ENCODE measurements at places on chromosomes 2 and 18. TPM values are rescaled to one million over a fixed set of nuclear protein-coding genes. Genes with fewer than 3 reads are reported as not detected.

The REG3A gene
- total RNA-seq, result not detected

GRCh38 chr18:31064130-31064529 is 21.6 kb upstream of the DSC3 start:
- no peaks in the 10 kb centered on the region for H3K4me1 ChIP-seq
- no peak for DNase-seq
- peaks cover 11% of the 10 kb centered on the region for H3K36me3 ChIP-seq
- no peaks in the 10 kb centered on the region for H3K27me3 ChIP-seq
- H3K27ac ChIP-seq, result no peak overlapping the region

GRCh38 chr2:19600982-19601381 is 242.6 kb upstream of the OSR1 start:
- no peaks in the 10 kb centered on the region for H3K4me1 ChIP-seq
- no peaks in the 10 kb centered on the region for H3K27me3 ChIP-seq
- no peak overlapping the region for H3K27ac ChIP-seq
- H3K36me3 ChIP-seq, result no peaks in the 10 kb centered on the region
- DNase-seq, result no peak

The FOXD4L1 gene
- total RNA-seq, result 0.42 TPM

The HOXD4 gene
- not detected for total RNA-seq

DNA sequence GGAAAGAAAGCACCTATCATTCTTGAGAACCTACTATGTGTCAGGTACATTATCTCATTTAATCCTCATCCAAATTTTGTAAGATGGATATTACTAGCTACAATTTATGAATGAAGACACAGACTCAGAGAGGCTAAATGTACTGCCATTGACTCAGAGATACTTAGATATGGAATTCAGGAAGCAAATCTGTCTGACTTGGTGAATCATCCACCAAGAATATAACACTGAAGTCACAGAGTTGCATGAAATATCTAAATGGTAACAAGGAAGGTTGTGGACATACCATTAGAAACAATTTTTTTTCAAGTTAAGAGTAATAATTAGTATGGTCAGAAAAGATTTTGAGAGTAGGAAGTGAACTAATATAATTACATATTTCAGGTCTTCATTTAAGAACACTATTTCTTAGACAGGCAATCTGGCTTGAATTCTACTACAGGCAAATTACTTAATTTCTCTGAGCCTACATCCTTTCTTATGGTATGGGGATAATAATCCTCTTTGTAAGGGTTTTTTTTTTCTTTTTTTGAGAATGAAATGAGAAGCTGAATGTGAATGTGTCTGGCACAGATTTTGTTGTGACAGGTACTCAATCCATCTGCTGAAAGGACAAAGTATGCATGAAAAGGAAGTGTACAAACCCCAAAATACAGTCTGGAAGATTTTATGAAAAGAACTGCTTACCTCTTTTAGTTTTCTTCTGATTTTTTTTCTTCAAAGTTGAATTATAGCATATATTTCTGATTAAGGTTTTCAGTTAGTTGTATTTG is 14.8 kb upstream of the C2orf66 start:
- H3K27me3 ChIP-seq, result no peaks in the 10 kb centered on the region
- no peak overlapping the region for H3K27ac ChIP-seq
- no peaks in the 10 kb centered on the region for H3K4me1 ChIP-seq

The TMEM198 gene
- total RNA-seq, result 1.8 TPM

GRCh38 chr2:85326406-85327159 is 1.2 kb downstream of the TGOLN2 start:
- H3K27me3 ChIP-seq, result no peaks in the 10 kb centered on the region
- H3K27ac ChIP-seq, result peak overlapping the region; percentile 99
- peaks cover 13% of the 10 kb centered on the region for H3K36me3 ChIP-seq
- H3K4me3 ChIP-seq, result peak overlapping the region; percentile 98
- peak; percentile 45 for DNase-seq

DNA sequence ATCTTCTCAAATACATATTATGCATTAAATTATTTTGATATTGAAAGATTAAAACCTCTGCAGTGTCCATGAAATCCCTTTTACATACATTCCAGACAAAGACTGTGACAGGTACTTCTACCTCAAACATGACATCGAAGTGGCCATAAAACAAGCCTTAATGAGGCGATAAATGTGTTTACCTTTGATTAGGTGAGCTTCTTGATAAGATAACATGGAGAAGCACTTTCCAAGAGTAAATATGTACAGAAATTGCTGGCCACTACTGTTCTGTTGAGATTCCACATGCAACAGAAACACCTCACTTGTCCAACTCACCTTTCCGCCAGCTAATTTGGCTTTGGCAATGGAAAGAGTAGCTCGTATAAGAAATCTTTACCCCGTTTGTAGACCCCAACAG is 55.2 kb downstream of the ZEB2 start:
- H3K36me3 ChIP-seq, result no peaks in the 10 kb centered on the region
- DNase-seq, result no peak
- no peaks in the 10 kb centered on the region for H3K27me3 ChIP-seq
- no peak overlapping the region for H3K27ac ChIP-seq

DNA sequence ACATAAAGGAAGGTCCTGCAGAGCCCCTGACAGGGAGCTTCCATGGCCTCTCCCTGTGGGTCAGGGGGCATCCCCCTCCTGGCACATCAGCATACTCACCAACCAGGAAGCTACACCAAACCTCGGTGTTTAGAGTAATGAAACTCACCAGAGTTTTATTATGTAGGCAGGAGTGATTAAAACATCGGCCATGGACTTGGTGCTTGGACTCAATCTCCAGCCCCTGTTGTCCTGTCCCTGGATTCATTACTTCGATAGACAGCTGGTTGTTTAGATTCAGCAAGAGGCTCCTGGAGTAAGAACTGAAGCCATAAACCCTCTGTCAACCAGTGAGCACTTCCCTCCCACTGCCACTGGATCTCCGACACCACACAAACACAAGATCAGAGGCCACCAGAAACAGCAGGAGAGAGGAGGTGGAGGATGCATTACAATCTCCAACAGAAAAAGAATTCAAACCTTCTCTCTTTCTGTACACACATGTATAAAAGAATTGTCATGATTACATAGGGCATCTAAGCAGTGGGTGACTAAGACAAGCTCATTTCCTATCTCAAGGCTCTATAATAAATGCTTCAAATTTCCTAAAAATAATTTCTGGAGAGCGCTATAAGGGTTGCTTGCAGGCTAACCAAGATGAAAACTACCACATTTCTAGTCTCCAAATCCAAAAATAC is 27.2 kb downstream of the TBC1D8 start:
- H3K27me3 ChIP-seq, result no peaks in the 10 kb centered on the region
- H3K36me3 ChIP-seq, result no peaks in the 10 kb centered on the region
- H3K4me3 ChIP-seq, result no peak overlapping the region
- no peak for DNase-seq
- peaks cover 33% of the 10 kb centered on the region for H3K4me1 ChIP-seq

- no peak overlapping the region for H3K4me3 ChIP-seq
- DNase-seq, result no peak
- no peaks in the 10 kb centered on the region for H3K27me3 ChIP-seq
- no peak overlapping the region for H3K27ac ChIP-seq
- H3K36me3 ChIP-seq, result no peaks in the 10 kb centered on the region
- H3K4me1 ChIP-seq, result no peaks in the 10 kb centered on the region
These were observed 162.9 kb downstream of the NAPG start for GRCh38 chr18:10688766-10689165.

DNA sequence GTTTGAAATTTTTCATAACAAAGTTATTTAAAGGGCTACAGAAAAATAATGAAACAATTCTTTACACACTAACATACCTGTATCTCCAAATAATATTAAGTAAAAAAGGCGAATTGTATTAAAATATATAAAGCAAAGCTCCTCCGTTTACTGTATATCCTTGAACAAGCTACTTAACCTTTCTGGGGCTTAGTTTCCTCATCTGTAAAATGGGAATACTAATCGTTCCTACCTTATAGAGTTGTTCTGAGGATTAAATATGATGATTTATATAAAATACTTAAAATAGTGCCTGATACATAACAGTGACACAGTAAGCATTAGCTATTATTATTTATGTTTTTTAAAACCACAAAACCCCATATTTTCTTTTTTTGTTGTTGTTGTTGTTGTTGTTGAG is 13.3 kb downstream of the SLC25A12 start:
- DNase-seq, result no peak
- no peaks in the 10 kb centered on the region for H3K27me3 ChIP-seq
- H3K27ac ChIP-seq, result no peak overlapping the region
- H3K4me3 ChIP-seq, result no peak overlapping the region
- H3K4me1 ChIP-seq, result no peaks in the 10 kb centered on the region

- H3K4me1 ChIP-seq, result no peaks in the 10 kb centered on the region
- H3K4me3 ChIP-seq, result no peak overlapping the region
- H3K27me3 ChIP-seq, result no peaks in the 10 kb centered on the region
- DNase-seq, result no peak
These were observed 289.9 kb upstream of the RBMS1 start for GRCh38 chr2:160783474-160783873.

DNA sequence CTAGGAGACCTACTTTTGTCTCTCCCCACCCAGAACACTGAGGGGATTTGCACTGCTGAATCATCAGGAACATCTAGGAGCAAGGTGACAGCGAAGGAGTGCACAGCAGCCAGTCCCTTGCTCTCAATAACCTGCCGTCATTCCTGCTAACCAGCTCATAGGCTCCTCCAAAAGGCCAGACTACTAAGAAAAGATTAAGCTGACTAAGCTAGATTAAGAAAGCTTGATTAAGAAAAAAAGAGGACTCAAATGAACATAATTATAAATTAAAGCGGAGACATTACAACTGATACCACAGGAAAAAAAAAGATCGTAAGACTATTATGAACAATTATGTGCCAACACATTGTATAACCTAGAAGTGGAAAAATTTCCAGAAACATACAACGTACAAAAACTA is 1254.8 kb upstream of the CHAC2 start:
- H3K36me3 ChIP-seq, result no peaks in the 10 kb centered on the region
- no peak for DNase-seq
- no peak overlapping the region for H3K27ac ChIP-seq

DNA sequence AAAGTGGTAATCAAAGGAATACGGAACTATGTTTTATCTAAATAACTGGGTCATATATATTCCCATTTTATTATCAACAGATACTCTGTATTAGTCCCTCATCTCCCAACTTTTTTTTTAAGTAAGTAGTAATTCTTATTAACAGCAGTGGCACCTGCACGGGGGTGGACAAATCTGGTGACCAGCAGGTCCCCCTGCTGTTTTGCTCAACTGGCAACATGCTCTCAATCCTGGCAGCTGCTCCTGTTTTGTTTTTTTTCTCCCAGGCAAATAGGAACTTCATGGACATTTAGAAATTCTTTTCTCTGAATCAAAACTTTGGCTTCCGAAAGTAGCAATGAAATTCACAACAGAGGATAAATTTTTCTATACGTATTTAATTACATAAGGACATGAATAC is 193.5 kb downstream of the SS18 start:
- H3K36me3 ChIP-seq, result no peaks in the 10 kb centered on the region
- no peak overlapping the region for H3K4me3 ChIP-seq
- H3K4me1 ChIP-seq, result no peaks in the 10 kb centered on the region
- no peaks in the 10 kb centered on the region for H3K27me3 ChIP-seq
- no peak overlapping the region for H3K27ac ChIP-seq
